ENCODE measurements at places on chromosomes 5 and 9.

DNA sequence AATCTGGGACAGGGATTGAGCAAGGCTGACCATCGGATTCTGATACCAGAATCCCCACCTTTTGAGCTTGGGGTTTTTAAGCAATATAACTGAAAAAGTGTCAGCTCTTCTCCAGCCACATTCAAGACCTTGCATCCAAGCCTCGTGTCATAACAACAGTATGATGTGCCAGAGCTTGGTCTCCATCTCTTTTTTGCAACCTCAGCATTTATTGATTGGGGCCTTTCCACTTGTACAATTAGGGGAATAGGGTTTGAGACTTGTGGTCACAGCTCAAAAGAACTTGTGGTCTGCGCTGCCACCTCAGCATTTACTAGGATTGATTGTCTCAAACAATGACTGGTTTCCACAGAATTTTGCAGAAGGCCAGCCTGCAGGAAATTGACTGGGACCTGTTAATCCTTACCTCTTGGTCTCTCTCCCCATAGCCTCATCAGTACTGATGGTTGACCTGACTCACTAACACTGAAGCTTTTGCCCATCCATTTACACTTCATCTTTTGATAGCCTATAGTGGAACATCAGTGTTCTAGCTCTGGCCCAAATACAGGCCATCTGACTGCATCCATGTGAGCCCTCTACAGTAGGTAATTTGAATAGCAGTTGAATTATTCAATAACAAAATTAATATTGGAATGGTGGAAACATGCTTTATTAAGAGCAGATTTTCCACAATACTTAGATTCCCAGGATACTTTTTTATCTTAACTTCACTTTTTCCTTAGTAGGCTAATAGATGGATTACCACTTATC lies 381.6 kb upstream of the PRR16 start:
- no peak for DNase-seq

GRCh38 chr5:78541086-78541654 lies 107.4 kb downstream of the LHFPL2 start:
- no peak for DNase-seq

DNA sequence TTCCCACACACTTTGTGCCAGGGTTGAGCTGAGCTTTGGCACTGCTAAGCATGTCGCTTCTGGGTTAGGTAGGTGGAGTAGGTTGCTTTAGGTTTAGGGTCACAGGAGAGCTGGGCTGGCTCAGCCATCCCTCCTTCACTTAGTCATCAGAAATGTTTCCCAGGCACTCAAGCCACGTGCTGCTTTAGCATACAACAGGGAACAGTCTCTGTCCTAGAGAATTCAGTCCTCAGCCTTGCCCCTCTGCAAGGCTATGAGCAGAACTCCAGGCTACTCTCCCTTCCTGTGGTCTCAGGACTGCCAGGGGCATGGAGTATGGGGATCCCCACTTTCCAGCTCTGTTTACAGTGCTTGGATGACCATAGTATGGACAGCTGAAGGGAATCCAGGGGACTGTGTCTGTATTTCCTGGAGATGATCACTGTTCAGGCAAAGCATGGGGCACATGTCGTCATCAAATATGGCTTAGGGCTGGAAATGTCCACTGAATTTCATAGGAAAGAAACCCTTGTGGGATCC lies 7.5 kb upstream of the ANKRD33B start:
- no peak for DNase-seq

GRCh38 chr9:138009803-138010690 lies 132.5 kb downstream of the CACNA1B start:
- DNase-seq, result no peak

- no peak for DNase-seq
Observed at GRCh38 chr9:84151236-84151635, 170.6 kb downstream of the RMI1 start.

GRCh38 chr9:86663905-86664304 lies 283.4 kb downstream of the GAS1 start:
- DNase-seq, result no peak

GRCh38 chr5:84361572-84361971 lies 23.1 kb downstream of the EDIL3 start:
- no peak for DNase-seq

DNA sequence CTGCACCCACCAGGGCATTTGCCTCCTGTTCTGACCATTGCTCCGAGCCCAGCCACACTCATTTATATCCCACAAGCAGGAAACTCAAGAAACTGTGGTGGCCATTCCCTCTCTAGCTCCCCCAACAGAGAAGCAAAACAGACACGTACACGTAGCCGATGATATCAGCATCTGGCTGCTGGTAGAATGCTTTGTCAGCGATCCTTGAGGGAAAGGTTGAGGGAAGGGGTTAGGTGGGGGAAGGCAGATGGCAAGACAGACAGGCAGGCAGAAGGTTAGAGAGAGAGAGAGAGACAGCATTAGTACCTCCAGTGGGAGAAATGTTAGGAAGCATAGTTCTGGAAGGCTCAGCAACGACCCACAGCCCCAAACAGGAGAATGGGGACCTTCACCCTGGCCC lies 7.8 kb downstream of the HIGD2A start:
- DNase-seq, result no peak

DNA sequence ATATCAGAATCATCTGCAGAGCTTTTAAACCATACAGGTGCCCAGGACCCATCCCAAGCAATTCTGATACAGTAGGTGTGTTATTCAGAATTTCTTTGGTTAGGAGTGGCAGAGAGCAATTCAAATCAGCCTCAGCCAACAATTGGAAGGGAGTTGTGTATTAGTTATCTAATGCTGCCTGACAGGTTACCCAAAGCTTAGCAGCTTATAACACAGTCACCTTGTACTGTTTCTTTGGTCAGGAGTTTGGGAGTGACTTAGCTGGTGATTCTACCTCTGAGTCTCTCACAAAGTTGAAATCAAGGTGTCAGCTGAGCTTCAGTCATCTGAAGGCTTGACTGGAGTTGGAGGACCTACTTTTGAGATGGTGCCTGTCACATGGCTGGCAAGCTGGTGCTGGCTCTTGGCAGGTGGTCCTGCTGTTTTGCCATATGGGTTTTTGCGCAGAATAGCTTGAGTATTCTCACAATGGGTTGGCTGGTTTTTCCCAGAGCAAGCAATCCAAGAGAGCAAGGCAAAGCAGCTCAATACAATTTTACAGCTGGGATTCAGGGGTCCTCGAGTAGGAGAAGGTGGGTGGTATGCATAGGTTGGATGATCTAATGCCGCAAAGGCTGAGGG lies 18.7 kb upstream of the CARNMT1 start:
- DNase-seq, result no peak

- DNase-seq, result no peak
Observed at GRCh38 chr5:144033486-144033885, 137.0 kb downstream of the YIPF5 start.

DNA sequence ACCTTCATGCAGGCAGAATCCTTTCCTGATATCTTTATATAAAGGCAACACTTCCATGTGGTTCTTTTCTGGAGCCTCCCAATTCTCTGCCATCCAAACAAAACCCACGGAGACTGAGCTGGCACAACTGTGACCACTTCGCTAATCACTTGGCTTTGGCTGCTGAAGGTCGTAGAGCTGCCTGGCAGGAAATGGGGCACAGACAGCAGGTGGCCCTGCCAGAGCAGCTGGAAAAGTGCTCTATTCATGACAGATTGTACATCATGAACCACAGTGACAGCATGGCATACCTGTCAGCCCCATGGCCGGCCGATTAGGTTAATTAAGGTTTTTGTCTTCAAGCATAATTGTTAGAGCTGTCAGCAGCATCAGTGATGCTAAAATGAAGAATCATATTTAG lies 141.9 kb upstream of the ANKRD55 start:
- DNase-seq, result no peak
